ENCODE measurements at places on chromosomes 16 and 17.

DNA sequence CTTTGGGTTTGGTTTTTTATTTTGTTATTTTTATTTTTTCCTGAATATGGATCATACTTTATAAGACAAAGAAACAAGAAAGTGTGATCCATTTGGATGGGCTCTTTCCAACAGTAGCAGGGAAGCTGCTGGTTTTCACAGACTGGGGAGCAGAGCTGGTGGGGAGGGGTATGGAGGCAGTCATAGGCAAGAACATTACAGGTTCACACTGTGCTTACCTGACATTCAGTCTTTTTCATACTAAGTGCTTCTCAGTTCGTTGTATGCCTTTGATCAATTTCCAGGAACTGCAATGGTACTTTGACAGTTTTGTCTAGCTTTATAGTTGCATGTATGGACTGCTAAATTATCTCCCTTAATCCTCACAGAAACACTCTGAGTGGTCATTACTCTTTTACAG lies 27.7 kb downstream of the BEAN1 start:
- no peak for DNase-seq

- DNase-seq, result no peak
Observed at GRCh38 chr16:17252701-17253100, 218.1 kb downstream of the XYLT1 start.

DNA sequence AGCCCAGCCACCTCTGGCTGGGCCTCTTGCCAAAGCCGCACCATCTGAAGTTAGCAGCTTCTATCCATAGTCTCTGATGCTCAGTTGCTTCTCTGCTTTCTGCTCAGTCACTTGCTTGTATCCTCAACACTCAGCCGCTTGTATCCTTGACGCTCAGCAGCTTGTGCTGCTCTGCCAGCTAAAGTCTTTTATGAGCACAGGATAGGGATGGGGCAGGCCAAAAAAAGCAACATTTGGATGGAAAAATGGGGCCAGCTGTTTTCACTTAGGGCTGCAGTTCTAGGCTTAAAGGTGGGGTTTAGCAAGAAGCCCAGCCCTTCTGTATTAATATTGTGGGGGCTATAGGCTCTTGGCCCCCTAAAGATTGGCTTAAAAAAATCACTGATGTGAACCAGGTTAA lies 739.4 kb downstream of the CDH8 start:
- no peak for DNase-seq

- peak; percentile 92 for DNase-seq
Observed at GRCh38 chr17:37392024-37392590, 14.5 kb downstream of the ACACA start.

- DNase-seq, result no peak
Observed at GRCh38 chr16:55663765-55664677, 8.2 kb downstream of the SLC6A2 start.

- no peak for DNase-seq
Observed at GRCh38 chr17:36527621-36528250, 6.9 kb downstream of the MYO19 start.

GRCh38 chr17:82235056-82235774 lies 6.4 kb downstream of the SLC16A3 start:
- DNase-seq, result no peak

DNA sequence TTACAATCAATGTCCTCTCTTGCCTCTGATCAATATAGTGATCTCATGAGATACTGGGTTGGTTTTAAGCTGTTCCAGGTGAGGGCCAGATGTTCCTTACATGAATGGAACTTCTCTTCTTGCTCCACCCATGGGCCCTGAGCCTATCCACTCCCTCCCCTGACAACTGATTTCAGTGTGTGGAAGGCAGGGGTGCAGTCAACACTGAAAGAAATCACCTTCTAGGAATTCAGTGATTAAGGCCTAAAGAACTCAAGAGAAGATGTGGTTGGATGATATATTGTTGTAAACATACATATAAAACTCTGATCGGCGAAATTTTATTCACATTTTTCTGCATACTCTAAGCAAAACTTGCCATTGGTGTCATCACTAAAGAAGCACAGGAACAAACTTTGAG lies 6.7 kb upstream of the GOSR2 start:
- DNase-seq, result peak; percentile 21

DNA sequence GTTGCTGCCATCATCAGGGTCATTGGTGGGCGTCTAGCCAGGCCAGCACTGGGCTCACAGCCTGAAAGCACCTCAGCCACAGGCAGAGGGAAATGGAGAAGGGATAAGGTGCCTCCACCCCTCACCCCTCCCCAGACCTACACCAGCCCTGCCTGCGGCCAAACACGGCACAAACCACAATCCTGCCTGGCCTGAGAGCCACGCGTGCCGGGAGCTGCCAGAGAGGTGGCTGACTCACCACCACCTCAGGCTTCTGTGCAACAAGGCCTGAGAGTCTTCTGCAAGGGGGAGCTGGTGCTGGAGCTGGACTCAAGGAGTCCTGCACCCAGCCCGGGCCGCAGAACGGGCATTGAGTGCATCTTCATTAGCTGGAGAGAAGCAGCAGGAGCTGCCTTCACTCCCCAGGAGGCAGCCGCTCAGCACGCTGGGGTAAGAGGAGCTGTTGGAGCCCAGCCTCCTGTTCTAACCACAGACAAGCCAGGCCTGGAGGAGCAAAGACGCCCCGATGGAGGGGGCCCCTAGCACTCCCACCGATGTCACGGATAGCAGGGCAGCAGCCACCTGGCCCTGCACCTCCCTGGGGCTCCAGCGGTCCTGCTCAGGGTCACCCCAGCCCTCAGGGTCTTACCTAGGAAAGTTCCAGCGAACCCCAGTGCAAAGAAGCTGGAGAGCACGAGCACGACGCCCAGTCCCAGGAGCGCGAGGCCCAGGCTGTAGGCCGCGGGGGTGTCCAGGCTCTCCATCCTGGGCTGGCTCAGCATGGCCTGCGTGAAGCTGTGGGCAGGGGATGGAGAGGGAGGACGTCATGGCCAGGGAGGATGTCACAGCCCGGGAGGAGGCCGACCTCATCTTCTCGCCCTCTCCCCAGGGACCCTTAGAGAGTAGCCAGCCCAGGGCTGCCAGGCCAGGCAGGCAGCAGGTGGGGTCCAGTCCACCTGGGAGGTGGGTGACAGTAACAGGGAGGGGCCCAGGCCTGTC lies 16.0 kb upstream of the RASD1 start:
- peak; percentile 95 for DNase-seq

DNA sequence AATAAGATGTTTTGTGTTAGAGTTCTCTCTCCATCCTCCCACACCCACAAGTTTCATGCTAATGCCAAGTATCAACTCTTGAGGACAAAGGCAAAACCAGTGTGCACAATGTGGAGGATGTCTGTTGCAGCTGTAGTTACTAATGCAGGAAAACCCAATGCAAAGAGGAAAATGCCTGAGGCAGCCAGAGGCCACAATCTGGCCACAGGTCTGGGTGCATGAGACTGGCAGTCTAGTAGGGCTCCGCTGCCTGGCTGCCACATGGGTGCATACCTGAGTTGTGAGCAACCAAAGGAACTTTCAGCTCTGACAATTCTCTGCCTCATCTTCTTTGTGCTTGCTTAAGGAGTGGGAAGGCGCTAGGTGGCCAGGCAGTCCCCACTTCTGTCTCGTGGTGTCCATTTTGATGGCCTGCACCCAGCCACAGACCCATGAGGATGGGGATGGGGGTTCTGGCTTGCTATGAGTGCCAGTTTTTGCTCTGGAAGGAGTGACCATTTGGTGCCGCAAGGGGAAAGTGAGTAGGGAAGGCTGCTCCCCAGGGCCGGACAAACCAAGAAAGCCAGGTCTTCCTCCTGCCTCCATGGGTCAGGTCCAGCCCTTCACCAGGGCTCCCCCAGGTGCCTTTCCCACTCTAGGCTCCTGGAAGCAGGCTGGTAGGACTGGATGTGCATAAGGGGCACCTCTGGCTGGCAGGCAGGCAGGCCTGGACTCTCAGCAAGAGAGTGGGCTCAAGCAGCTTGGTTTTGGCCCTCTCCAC lies 4.2 kb upstream of the GFOD2 start:
- DNase-seq, result peak; percentile 78

GRCh38 chr17:60506312-60506711 lies 19.7 kb downstream of the APPBP2 start:
- peak; percentile 90 for DNase-seq

GRCh38 chr17:79647456-79647915 lies 36.6 kb upstream of the RBFOX3 start:
- no peak for DNase-seq

GRCh38 chr17:47686664-47687327 lies 7.2 kb upstream of the TBKBP1 start:
- DNase-seq, result no peak

DNA sequence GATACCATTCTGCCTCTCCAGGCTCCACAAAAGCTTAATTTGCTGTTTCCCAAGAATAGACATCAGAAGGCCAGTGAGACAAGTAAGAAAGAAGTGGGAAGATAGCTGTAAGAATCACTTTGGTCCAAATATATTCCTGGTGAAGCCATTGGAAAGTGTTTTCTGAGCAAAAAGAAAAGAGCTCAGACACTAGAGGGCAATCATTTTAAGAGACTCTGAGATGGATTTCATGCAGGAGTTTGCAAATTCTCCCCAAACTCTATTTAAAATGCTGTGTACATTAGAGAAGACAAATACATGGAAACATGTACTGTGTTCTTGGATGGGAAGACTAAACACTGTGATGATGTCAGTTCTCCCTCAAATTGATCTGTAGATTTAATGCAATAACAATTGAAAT lies 8.0 kb upstream of the SLC6A2 start:
- no peak for DNase-seq

DNA sequence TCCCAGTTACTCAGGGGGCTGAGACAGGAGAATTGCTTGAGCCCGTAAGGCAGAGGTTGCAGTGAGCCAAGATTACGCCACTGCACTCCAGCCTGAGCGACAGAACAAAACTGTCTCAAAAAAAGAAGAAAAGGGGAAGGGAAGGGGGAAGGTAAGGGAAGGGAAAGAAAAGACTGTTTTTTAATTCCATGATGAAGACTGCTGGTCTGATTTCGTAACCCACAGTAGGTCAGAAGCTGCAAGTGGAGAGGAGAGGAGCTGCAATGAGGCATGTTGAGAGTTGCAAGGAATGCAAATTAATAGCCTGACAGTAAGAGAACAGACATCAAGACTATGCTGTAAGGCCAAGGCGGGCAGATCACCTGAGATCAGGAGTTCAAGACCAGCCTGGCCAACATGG lies 33.3 kb downstream of the HELZ start:
- DNase-seq, result no peak

DNA sequence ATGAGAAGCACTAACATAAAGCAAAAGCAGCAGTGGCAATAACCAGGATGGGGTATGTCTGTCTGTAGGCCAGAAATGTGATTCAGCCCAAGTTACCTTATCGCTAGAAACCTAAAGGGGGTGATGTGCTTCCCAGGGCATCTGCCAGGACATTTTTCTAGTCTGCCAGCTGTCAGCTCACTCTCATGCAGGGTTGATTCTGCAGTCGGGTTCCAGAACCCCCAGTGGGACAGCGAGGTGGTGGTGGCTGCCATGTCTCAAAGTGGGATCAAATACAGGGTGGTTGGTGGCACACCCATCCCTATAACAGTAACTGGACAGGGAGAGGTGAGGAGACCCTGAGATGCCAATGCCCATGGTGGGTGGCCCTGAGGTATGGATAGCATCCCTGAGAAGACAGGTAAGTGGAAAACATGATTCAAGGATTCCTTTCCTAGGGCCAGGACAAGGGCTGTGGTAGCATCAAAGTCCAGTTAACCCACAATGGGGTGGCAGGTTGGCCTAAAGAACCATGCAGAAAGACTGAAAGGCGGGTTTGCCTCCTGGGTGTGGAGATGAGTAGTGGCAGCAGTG lies 84.3 kb downstream of the TNFRSF13B start:
- no peak for DNase-seq

DNA sequence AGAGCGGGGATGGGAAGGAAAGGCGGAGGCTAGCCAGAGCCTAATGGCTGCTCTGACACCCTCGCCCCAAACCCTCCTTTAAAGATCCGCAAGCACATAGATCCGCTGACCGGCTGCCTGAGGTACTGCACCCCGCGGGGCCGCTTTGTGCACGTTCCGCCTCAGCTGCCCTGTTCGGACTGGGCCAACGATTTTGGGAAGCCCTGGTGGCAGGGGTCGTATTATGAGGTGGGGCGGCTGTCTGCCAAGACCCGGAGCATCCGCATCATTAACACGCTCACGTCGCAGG lies 663 bp downstream of the CYB5D1 start:
- peak; percentile 39 for DNase-seq
